ENCODE measurements at places on chromosomes 7 and 10.

DNA sequence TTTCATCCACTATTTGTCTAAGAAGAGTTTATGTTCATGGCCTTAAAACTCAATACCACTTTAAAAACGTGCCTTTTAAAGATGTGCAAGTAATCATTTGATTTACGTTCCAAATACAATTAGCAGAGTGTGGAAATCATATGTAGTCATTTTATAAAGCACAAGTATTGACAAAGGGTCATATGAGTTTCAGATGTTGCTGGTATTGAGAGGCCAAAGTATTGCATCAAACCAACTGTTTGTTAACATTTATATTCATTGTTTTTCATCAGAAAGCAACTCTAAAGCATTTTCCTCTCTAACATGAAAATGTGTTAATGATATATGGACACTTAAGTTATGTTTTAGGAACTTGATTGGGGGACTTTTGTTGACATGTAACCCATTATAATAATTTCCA is 11.5 kb upstream of the TSGA13 start:
- DNase-seq = no peak

DNA sequence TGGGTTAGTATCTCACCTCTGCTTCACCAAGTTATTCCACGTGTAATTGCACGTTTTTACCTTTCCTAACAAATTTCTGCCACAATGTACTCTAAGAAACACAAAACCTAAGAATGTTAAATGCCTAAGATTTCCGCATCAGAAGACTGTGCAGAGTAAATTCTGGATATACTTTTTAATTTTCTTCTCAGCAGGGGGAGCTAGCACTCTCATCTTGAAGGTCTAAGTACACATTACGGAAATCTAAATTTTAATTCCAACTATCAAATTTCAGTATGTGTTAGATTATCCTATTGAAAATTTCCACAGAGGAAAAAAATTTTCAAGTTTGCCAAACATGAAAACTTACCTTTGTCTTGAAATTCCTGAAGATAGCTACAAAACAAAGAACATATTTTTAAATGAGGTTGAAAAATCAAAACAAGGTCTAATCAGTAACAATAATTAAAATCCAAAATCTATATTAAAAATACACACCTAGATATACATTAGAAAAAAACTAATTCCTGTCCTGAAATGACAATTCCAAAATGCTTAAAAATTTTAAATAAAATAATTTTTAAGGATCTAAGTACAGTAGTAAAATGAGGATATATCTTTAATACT is 10.5 kb downstream of the SKAP2 start:
- DNase-seq = peak; percentile 76

DNA sequence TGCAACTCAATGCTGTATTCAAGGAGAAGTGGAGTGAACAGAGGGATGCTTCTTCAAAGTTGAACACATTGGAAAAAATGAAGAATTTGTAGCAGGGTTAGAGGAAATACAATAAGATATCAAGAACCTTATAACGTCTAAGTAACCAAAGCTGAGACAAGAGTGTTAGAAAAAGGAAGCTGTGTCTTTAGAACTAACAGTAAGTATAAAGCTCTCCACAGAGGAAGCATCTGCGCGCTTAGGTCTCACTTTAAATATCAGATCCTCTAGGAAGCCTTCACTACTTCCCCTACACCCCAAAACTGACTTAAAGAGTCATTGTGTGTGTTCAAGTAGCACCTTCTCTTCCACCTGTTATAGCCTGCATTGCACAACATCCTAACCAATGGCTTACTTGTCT is 43.0 kb downstream of the CH25H start:
- no peak for DNase-seq

DNA sequence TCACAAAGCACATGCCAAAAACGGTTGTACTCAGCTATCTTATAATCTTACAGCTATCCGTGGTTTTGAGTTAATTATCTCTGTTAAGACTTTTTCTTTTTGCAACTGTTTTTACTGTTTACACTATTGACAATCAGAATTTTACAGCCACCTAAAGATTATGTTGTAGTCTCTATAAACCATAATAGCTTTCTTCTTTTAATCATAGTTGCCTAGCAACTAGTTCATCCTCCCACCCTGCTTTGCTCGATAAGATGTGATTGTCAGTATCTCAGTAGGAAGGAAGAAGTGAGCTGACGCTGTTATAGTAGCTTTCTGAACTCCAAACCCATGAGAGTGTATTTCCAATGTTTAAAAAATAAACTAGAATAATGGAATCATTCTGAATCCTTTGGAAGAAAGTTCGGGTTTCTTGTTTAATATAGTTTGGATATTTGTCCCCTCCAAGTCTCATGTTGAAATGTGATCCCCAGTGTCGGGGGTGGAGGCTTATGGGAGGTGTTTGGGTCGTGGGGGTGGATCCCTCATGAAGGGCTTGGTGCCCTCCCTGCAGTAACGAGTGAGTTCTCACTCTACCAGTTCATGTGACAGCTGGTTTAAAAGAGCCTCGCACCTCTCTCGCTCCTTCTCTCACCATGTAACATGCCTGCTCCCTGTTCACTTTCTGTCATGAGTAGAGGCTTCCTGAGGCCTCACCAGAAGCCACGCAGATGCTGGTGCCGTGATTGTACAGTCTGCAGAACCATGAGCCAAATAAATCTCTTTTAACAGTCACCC is 68.1 kb downstream of the SVOPL start:
- DNase-seq = no peak

DNA sequence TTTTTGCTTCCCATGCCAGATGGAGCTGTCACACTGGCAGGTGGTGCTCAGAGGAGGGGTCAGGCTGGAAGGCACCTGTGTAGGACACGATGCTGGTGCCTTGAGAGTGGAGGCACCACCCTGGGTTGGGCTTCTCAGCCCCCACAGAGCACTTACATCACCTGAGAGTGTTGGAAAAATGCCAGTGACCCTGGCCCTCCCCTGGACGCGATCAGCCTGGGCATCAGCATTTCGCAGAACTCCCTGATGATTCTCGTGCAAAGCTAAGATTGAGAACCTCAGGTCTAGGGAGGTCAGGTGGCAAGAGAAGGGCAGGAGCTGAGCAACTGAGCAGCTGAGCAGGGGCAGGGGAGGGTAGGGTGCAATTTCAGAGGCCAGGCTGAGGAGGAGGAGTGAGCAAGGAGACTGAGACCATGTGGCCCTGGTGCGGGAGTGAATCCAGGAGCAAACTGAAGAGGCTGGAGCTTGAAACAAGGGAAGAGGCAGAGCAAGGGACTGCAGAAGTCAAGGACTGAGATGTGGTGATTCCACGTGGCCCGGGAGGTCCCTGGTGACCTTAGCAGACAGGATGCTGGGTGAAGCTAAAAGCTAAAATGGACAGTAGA is 24.7 kb upstream of the GRID1 start:
- no peak for DNase-seq

DNA sequence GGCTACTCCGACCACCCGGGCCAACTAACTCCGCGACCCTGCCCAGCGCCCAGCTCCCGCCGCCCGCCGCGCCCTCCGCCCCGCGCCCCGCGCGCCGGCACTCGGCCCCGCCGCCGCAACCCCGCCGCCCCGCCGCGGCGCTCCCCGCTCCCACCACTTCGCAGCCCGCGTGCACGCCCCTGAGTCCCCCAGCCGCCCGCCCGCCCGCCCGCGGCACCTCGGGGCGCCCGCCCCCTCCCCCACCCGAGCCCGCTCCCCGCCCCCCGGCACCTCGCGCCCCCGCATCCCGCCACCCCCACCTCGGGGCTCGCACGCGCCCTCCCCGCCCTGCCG is 598 bp downstream of the JAZF1 start:
- no peak for DNase-seq

DNA sequence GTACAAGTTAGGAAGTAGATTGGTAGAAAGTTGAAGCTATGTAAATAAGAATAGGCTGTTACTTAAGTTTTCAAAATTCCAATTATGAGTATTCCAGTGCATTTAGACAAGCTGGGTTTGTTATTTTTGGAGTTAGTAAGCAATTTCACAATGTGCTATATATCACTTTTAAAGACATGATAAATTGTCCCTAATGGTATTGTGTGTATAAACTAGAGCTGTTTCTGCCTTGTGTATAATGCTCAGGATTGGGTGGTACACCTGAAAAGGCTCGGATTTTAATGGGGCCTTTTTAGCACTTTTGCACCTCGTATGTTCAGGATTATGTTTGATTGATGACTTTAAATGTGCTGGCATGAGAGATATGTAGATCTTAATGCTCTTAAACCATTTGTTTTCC is 175.8 kb downstream of the VTI1A start:
- DNase-seq = no peak

- DNase-seq = no peak
These were observed 17.6 kb upstream of the CRHR2 start for GRCh38 chr7:30699706-30700495.

GRCh38 chr7:14834456-14834855 is 68.1 kb downstream of the DGKB start:
- no peak for DNase-seq

DNA sequence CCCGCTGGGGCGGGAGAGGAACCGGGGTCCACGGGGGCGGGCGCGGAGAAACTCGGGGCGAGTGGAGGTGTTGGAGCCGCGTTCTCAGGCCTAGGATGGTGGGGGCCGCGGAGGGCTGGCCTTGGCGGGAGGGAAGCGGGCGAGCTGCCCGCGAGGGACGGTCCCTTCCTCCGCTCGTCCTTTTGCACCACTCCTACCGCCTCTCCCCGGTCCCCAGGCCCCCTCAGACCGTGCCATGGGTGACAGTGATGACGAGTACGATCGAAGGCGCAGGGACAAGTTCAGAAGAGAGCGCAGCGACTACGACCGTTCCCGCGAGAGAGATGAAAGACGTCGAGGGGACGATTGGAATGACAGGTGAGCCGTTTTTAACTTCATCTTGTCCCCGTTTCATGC is 451 bp downstream of the SRRT start:
- DNase-seq = peak; percentile 55

GRCh38 chr7:132256721-132257212 is 319.5 kb downstream of the PLXNA4 start:
- DNase-seq = no peak

DNA sequence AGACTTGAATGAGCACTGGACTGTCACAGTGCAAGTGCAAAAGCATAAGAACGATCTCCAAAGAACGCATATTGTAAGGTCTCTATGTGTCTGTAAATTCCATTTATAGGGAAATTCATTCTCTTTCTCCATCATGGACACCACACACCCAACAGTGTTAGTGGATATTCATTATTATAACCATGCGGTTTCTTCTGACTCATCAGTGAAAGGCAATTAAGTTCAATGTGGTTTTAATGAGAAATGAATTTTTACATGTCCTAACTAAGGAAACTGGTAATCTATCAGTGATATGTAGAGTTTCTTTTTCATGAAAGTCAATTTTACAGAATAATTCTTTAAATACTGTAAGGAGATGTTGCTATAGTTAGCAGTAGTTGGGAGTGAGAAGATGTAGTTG is 25.9 kb downstream of the GIMAP8 start:
- no peak for DNase-seq

- DNase-seq = no peak
These were observed 5.8 kb downstream of the ANXA7 start for GRCh38 chr10:73408061-73408460.

DNA sequence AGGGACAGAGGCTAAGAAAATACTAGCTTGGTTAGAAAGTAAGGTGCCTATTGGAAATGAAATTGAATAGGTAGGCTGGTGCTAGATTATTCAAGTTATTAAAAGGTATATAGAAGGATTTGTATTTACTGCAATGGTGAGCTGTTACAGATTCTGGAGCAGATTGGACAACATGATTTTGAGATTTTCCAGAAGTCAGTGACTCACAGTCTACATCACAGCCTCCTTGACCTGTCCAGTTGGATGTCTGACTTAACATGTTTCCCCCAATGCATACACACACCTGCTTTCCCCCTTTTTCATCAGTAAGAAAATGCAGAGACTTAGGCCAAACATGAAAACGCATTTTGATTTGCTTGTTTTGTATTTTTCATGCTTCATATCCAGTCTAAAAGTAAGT is 33.4 kb downstream of the STARD3NL start:
- no peak for DNase-seq

DNA sequence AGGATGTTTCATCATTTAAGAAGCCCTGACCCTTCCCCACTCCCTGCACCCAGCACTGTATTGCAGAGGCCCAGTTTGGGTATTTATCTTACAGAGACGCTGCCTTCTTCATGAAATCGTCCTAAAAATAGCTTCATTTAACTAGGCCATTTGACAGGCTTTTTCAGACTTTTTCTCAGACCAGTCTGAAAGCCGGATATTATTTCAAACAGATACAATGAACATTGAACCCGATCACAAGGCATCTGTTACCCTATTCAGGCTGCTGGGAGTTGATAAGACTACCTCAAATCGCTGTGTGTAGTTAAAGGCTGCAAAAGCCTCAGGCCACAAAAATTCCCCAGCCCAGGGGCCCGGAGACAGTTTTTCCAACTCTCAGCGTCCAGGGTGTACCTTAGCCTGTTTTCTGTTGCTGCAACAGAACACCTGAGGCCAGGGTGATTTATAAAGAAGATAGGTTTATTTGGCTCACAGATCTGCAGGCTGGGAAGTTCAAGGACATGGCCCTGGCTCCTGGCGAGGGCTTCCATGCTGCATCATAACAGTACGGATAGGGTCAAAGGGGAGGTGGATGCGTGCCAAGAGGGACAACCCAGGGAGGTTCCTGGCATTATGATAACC is 130.7 kb upstream of the SH2B2 start:
- DNase-seq = no peak

DNA sequence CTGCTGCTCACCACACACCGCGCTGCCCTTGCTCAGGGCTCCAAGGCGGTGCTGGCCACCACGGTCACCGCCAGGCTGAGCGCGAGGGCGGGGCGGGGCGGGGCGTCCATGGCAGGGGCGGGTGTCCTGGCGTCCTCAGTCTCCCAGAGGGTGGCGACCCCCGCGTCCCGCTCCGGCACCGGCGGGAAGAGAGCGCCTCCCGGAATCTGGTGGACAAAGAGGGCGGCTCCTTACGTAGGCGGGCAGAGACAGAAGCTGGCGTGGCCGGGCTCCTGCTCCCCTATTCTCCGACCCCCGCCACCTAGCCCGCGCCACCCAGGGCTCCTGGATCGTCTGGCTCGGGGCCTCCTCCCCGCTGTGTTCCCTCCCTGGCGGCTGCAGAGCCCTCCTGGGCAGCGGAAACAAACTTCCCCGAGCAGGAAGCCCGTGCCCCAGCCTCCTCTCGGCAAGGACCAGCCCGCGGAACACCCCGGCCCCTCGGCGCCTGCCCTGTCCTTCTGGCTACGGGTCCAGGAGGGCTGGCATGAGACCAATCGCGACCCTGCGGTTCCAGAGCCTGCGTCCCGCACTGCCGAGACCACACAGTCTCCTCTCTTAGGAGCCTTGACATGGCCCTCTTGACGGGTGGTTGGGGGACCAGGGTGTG is 133.8 kb upstream of the ZNF92 start:
- DNase-seq = no peak

- DNase-seq = no peak
These were observed 805.4 kb upstream of the SORCS1 start for GRCh38 chr10:107969936-107970335.

DNA sequence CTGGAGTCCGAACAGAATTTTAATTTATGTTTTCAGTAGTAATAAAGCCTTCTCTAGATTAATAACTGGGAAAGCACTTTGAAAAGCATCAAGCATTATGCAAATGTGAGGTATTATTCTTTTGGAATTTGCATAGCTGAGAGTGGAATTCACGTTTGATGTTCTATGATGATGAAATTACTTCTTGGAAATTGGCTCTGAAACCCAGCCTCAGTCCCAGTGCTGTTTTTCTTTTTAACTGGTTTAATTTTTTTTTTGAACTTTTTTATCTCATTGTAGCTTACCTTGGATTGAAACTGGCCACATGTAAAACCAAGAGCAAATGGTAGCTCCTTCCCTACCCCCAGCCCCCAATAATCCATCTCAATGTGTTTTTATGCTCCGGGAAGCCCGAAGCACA is 1.2 kb downstream of the TBXAS1 start:
- DNase-seq = no peak

- DNase-seq = peak; percentile 66
These were observed 10.5 kb downstream of the LSM5 start for GRCh38 chr7:32479574-32480200.

Measured in RKO (cell line).